ENCODE measurements at places on chromosomes 4 and X. TPM values are rescaled to one million over a fixed set of nuclear protein-coding genes. Genes with fewer than 3 reads are reported as not detected.

FGD1 gene
- total RNA-seq: not detected

MAP3K15 gene
- total RNA-seq: 0.27 TPM

CCDC158 gene
- not detected for total RNA-seq

PACRGL gene
- 16.3 TPM for total RNA-seq

GLRB gene
- not detected for total RNA-seq

MAGEC2 gene
- not detected for total RNA-seq

PASD1 gene
- not detected for total RNA-seq

NHS gene
- 13.6 TPM for total RNA-seq

DRD5 gene
- total RNA-seq: not detected

TMEM154 gene
- 16.4 TPM for total RNA-seq

NWD2 gene
- total RNA-seq: not detected

CENPI gene
- total RNA-seq: 17.1 TPM

DOK7 gene
- not detected for total RNA-seq

VMA21 gene
- 67.7 TPM for total RNA-seq

SOWAHB gene
- total RNA-seq: not detected

HGFAC gene
- total RNA-seq: not detected

SCFD2 gene
- 29.3 TPM for total RNA-seq

STAG2 gene
- total RNA-seq: 126 TPM

XG gene
- not detected for total RNA-seq

GCNA gene
- total RNA-seq: 2.7 TPM

FAM184B gene
- not detected for total RNA-seq

TRIM61 gene
- 2.4 TPM for total RNA-seq

DMP1 gene
- not detected for total RNA-seq

SHISA3 gene
- 0.17 TPM for total RNA-seq

RPL34 gene
- total RNA-seq: 1,421 TPM

GAGE1 gene
- total RNA-seq: not detected

SLC7A11 gene
- 1.6 TPM for total RNA-seq

ZIC3 gene
- total RNA-seq: not detected

CYBB gene
- not detected for total RNA-seq

NDUFC1 gene
- total RNA-seq: 53.1 TPM

TMEM184C gene
- 29.2 TPM for total RNA-seq

GABRQ gene
- total RNA-seq: not detected

EMCN gene
- not detected for total RNA-seq

CLIC2 gene
- total RNA-seq: 0.32 TPM

SERTM2 gene
- total RNA-seq: not detected

HMGN5 gene
- 2.5 TPM for total RNA-seq

IL2 gene
- 150 TPM for total RNA-seq

GAGE12J gene
- total RNA-seq: not detected

GUCY1A1 gene
- total RNA-seq: 0.13 TPM

FGF5 gene
- total RNA-seq: not detected

NKX6-1 gene
- total RNA-seq: not detected

REELD1 gene
- total RNA-seq: 0.08 TPM

CD38 gene
- total RNA-seq: 26.3 TPM

USP17L15 gene
- not detected for total RNA-seq

CYP4V2 gene
- 7.3 TPM for total RNA-seq

ESX1 gene
- total RNA-seq: not detected

HHIP gene
- not detected for total RNA-seq

PLA2G12A gene
- 23.6 TPM for total RNA-seq

ACOX3 gene
- 18.2 TPM for total RNA-seq

SHROOM2 gene
- not detected for total RNA-seq

VEGFC gene
- not detected for total RNA-seq

RASL11B gene
- total RNA-seq: 0.30 TPM

SUPT20HL1 gene
- 0.11 TPM for total RNA-seq

Measured in activated CD8-positive, alpha-beta memory T cell treated with anti-CD3 and anti-CD28 coated beads for 36 hours (primary cell).